Kidney (tissue), 22 donors: ENCODE measurements at places on chromosomes 3 and 15. TPM values are rescaled to one million over a fixed set of nuclear protein-coding genes. Genes with fewer than 3 reads are reported as not detected.

DNA sequence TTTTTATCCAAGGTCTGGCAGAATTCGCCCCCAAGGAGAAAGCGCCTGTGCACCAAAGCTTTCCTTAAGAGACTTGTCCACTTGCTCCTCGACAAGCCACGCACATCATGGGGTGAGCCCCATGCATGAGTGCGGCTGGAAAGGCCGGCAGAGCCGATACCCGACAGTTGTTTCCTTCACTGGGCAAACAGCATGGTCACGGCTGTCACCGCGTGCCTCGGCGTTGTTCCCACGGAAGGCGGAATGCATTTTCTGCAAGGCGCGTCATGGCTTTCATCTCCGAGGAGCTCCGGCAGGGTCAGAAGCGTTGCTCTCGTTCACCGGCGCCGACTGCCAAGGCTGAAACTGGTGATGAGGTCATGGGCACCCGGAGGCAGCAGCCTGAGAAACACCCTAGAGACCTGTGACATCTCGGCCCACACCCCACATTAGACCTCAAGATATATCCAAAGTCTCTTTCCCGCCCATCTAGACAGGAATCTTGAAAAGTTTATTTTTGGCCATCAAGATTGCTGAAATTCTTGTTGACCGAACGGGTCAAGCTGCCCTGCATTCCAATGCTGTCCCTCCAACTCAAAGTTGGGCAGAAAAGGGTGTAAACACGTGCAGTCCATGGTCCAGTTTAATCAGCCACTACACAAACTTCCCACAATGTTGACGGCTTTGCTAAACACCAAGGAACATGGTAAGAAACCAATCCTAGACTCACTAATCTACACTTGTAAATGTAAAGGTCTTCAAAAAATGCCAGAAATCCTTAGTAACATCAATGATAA is 604 bp upstream of the TJP1 start:
- DNase-seq = peak; percentile 92

GRCh38 chr3:171125010-171125409 is 98.5 kb upstream of the SLC2A2 start:
- DNase-seq = no peak

DNA sequence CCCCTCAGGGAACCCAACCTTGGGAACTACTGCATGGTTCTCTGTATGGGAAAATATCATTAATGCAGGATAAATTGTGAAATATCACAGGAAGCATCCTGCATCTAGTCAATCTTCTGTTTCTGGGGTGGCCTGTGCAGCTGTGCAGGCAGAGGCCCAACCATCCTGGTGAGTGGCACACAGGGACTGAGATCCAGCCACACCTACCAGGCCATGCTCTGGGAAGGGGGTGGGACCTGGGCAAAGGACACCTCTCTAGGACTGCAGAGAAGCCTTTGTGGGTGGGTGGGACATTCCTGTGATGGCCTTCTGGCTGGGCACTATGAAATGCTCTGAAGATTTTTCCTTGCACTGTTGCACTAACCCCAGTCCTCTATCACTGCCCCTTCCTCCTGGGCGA is 26.8 kb downstream of the CCRL2 start:
- DNase-seq = no peak

DNA sequence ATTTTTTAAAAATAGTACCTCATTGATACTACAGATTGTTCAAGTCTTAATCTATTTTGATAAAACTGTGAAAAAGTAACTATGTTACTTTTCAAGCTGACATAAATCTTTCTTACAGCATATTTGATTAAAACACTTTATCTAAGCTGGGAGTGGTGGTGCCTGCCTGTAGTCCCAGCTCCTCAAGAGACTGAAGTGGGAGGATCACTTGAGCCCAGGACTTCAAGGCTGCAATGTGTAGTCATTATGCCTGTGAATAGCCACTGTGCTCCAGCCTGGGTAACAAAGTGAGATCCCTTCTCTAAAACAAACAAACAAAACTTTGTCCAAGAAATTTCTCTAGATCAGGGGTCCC is 59.6 kb upstream of the NEDD4 start:
- no peak for DNase-seq

DNA sequence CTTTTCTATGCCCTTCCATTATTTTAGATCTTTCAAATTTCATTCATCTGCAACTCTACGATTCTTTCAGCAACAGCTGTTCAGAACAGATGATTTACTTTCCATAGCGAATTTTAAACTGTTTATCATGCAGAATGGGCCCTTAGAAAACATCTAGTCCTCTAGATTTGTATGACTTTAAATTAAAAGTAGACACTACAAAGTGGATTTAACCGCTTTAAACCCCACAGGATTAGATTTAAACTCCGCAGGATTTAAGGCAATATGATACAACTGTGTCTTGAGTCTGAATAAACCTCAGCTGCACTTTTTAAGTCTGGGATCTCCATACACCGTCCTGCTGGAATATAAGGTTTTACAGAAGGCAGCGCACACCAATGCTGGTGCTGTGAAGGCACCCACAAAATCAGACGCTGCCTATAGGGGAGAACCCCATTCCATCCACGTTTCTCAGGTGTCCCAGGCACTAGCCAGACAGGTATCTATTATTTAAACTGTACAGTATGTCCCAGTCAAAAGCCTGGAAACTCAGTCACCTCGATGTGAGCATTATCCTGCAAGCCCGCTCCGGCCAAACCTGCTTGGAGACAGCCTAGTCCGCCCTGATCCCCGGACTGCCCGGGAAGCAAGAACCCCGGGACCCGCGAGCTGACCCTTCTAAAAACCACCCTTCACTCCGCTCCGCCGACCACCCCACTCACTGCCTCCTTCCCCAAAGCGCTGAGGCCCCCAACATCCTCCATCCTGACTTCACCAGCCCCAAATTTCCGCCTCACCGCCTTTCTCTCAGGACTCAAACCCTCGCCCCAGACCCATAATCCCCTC is 768 bp downstream of the ANO10 start:
- peak; percentile 57 for DNase-seq

DNA sequence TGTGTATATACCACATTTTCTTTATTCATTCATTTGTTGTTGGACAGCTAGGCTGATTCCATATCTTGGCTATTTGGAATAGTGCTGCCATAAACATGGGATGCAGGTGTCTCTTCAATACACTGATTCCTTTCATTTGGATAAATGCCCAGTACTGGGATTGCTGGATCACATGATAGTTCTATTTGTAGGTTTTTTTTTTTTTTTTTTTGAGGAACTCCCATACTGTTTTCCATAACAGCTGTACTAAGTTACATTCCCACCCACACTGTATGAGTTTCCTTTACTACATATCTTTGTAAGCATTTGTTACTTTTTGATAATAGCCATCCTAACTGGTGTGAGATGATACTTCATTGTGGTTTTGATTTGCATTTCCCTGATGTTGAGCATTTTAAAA is 437.7 kb downstream of the DIPK2A start:
- DNase-seq = no peak

DNA sequence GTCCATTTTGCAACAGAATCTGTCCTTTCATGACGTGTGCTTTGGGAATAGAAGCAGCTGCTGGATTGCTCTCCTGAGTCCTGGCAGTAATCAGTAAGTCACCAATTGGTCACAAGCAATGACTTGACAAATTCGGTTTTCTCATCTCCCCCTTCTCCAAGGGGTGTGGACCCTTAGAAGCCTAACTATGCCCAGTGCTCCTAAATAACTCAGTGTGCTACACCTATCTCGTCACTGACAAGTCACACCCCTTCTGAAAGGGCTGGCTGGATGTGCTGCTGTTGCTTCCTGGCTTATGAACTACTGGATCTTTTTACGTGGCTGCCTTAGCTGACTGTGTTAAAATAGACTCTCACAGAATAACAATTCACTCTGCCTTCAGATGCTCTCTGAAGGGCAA is 1351.5 kb downstream of the ZPLD1 start:
- no peak for DNase-seq

- no peak for DNase-seq
Observed at GRCh38 chr15:67117370-67117769, 52.0 kb downstream of the SMAD3 start.

- peak; percentile 55 for DNase-seq
Observed at GRCh38 chr15:66252685-66253417, 699 bp downstream of the MEGF11 start.

DNA sequence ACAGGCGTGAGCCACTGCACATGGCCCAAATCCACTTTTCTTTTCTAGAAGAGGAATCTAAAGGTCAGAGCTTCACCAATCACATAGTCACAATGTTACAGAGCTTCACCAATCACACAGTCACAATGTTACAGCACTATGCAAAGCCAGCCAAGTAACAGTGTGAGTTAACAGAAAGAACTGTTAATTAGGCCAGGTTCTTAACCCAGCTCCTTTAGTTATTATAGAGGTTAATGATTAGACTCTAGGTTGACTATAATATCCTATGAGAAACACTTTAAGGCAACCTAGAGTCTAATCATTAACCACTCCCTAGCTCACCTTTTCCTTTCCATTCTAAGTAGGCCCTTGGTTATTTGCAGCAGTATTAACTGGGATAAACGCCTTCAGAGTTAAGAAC is 54.0 kb downstream of the TASOR start:
- DNase-seq = peak; percentile 11

DNA sequence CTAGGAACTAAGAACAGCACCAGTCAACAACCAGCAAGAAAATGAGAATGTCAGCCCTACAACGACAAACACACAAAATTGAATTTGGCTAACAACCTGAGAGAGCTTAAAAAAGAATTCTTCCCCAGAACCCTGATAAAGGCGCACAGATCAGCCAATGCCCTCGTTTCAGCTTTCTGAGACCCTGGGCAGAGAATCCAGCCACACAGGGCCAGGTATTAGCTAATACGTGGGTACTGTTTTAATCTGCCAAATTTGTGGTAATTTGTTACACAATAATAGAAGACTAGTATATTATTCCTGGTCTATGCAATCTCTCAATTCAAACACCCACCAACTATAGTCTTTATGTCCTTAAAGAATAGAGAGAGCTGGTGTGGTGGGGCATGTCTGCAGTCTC is 291.6 kb upstream of the GADL1 start:
- no peak for DNase-seq

DNA sequence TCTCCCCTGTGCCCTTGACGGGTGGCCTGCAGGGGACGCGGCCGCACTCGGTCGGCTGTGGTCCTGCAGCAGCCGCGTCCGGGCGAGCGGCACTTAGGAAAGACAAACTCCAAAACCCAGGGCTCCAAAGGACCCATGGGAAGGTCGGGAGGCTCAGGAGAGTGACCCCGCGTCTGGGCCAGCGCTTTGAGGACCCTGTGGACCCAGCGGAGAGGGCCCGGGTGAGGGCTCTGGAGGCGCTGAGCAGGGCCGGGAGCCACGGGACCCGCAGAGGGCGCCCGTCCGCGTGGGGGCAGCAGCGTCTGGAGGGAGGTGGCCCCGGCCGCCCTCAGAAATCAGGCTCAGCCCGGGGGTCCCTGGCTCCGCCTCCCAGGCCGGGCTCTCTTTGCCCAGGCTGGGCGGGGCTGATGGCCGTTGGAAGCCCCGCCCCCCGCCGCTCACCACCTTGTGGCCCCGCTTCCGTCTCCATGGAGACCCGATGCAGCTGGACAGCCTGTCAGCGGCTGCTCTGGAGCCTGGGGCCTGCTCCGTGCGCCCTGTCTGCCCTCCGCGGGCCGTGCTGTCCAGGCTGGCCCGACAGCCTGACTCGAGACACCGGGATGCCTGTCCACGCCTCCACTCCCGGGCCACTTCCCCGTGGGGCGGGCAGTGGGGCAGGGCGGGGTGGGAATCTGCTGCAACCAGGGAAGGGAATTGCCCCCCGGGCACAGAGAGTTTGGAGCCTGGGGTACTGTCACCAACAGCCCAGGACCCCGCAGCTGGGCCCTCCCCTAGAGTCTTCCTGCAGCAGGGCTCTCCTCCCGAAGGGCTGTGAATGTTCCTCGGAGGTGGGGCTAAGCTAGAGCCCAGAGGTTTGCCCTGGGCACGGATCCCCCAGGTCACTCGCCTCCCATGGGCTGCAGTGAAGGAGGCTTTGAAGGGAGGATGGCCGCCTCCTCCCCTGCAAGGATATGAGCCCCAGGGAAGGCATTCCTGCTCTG is 34.8 kb upstream of the RPL32 start:
- no peak for DNase-seq

DNA sequence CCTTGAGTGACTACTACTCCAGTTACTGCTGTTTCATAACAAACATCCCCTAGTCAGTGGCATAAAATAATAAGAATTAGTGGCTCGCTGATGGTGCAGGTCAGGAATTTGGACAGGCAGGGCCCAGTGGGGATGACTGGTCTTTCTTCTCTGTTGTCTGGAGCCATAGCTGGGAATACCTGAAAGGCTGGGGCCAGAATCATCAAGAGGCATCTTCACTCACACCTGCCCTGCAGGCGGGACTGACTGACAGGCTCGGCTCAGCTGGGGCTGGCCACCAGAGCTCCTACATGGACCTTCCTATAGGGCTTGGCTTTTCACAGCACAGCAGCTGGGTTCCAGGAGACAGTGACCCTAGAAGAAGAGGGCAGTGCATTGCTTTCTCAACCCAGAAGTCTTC is 148.8 kb upstream of the ATP10A start:
- DNase-seq = no peak

GRCh38 chr3:125511420-125512118 is 8.4 kb downstream of the SNX4 start:
- no peak for DNase-seq

DNA sequence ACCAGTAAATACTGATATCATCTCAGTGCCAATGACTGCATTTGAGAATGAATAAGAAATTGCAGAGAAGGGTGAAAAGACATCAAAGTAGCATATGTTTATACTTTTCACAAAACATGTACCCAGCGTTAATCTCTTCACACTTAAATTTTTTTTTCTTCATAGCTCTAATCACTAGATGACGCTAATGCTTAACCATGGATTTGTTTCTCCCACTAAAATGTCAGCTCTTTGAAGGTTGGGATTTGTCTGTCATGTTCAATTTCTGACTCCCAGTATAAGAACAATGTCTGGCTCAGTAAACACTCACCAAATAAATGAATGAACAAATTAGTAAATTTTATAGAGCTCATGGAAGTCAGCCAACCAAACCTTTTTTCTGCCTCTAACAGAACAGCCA is 78.3 kb upstream of the LMCD1 start:
- DNase-seq = no peak

DNA sequence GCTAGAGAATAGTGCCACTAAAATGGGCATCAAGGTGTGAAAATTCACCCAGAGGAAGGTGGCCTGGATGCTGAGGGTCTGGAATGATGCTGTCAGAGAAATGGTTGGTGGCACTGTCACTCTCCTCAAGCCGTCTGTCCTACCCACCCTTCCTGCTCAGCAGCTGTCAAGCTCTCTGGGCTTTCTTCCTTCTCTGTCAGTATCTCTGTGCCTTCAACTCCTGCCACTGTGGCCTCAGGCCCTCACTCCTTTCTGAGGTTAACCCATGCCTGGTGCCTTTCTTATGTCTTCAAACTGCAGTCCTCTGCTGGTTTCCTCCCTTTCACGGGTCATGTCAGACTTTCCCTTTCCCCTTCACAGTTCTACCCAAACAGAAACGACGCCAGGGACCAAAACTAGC is 4.4 kb downstream of the MYO5C start:
- DNase-seq = no peak

Gene ASB14
- polyA plus RNA-seq = not detected

Gene FHIT
- 61.2 TPM for polyA plus RNA-seq

Gene LYZL4
- not detected for polyA plus RNA-seq

Gene GADL1
- polyA plus RNA-seq = 0.54 TPM

Gene CFAP92
- 0.56 TPM for polyA plus RNA-seq
